ENCODE measurements at places on chromosomes 7 and 10.

GRCh38 chr7:34011696-34012095 lies 106.4 kb downstream of the BMPER start:
- no peak for DNase-seq

DNA sequence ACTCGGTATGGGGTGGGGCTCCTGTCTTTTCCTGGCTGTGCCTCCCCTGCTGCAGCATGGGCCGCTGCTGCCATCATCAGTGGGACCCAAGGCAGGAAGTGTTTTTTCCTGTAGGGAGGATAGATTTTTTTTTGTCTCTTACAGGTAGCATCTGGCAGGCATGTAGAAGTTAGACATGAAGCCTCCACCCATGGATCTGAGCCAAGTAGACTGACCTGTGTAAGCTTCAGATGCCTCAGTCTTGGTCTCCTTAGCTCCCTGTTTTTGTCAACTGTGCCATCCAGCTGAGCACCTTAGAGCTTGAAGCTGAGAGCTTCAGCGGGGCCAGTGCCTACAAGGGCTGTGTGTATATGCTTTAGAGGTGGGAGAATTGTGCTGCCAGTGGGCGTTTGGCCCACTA lies 93.5 kb downstream of the AUTS2 start:
- no peak for DNase-seq

DNA sequence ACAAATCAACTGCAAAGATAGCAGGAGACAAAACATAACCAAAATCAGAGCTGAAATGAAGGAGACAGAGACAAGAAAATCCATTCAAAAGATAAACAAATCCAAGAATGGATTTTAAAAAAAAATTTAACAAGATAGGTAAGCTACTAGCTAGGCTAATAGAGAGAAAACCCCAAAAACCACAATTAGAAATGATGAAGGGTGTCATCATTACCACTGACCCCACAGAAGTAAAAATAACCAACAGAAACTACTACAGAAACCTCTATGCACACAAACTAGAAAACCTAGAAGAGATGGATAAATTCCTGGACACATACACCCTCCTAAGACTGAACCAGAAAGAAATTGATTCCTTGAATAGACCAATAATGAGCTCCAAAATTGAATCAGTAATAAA lies 117.6 kb downstream of the DNAJC1 start:
- no peak for DNase-seq

GRCh38 chr7:92904244-92905131 lies 68.1 kb upstream of the CDK6 start:
- DNase-seq = peak; percentile 50

DNA sequence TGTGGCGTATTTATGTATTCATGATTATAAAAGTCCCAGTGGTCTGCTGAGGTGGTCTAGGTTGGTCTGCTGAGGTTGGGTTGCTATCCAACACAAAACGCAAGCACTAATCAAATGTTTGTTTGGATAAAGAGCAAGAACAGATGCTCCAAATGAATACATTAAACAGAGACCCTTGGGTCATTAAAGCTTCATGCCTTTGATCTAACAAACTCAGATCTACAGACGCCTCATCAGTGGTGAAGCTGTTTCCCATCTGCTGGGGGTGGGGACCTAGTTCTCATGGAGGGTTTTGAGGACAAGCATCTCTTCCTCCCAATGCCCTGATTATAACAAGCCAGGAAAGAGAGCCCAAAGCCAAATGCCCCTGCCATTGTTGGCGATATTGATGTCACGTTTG lies 786.7 kb downstream of the NRG3 start:
- DNase-seq = no peak

- no peak for DNase-seq
These were observed 19.1 kb upstream of the GPAM start for GRCh38 chr10:112202561-112203241.
